Kidney (tissue), 22 donors: ENCODE measurements at places on chromosomes 3 and 15. TPM values are rescaled to one million over a fixed set of nuclear protein-coding genes. Genes with fewer than 3 reads are reported as not detected.
A peak's percentile ranks its signal among the peaks of the same experiment; 100 is the strongest.

GRCh38 chr3:60355825-60356224 is 895.4 kb downstream of the FHIT start:
- no peaks in the 10 kb centered on the region for H3K27me3 ChIP-seq
- no peak overlapping the region for H3K4me3 ChIP-seq
- H3K27ac ChIP-seq: no peak overlapping the region
- H3K36me3 ChIP-seq: no peaks in the 10 kb centered on the region
- no peaks in the 10 kb centered on the region for H3K4me1 ChIP-seq

DNA sequence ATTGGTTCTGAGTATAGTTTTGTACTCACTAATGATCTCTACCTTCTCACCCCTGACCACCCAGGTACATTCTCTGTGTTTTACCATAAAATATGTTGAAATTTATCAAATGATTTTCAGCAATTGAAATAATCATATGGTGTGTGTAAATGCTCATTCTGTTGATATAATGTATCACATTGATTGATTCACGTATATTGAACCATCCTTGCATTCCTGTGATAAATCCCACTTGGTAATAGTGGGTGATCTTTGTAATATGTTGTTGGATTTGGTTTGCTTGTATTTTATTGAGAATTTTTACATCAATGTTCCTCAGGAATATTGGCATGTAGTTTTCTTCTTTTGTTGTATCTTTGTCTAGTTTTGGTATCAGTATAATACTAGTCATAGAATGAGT is 1497.6 kb downstream of the OTOL1 start:
- H3K27me3 ChIP-seq: no peaks in the 10 kb centered on the region
- no peaks in the 10 kb centered on the region for H3K4me1 ChIP-seq
- H3K27ac ChIP-seq: no peak overlapping the region
- DNase-seq: no peak
- H3K4me3 ChIP-seq: no peak overlapping the region
- H3K36me3 ChIP-seq: no peaks in the 10 kb centered on the region

GRCh38 chr15:77187751-77188464 is 117.0 kb upstream of the TSPAN3 start:
- H3K4me3 ChIP-seq: no peak overlapping the region
- no peaks in the 10 kb centered on the region for H3K36me3 ChIP-seq
- DNase-seq: no peak
- H3K27me3 ChIP-seq: no peaks in the 10 kb centered on the region
- H3K4me1 ChIP-seq: peaks cover 5% of the 10 kb centered on the region

GRCh38 chr3:175940881-175941280 is 1081.7 kb downstream of the NAALADL2 start:
- no peak for DNase-seq
- no peaks in the 10 kb centered on the region for H3K36me3 ChIP-seq
- H3K27me3 ChIP-seq: no peaks in the 10 kb centered on the region
- no peak overlapping the region for H3K4me3 ChIP-seq

- H3K36me3 ChIP-seq: peaks cover 2% of the 10 kb centered on the region
- peaks cover 56% of the 10 kb centered on the region for H3K4me1 ChIP-seq
- peak overlapping the region; percentile 59 for H3K27ac ChIP-seq
- peak; percentile 98 for DNase-seq
- no peaks in the 10 kb centered on the region for H3K27me3 ChIP-seq
These were observed 17.7 kb downstream of the CHD2 start for GRCh38 chr15:92917598-92918407.

DNA sequence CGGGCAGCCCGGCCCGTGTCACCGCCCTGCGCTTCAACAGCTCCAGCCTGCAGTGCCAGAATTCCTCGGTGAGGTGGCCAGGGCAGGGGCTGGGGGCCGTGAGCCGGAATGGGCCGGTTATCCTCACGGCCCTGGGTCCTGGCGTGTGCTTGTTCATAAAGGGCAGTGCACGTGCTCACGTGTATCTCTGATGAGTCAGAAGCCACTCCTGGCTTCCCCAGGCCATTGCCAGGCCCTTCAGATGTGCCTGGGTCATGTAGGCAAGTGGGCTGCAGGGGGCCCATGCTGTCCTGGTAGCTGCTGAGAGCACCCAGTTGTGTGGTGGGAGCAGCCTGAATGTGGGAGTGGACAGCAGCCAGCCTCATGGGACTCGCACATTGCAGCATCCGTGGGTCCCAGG is 29.2 kb downstream of the PLXNA1 start:
- H3K36me3 ChIP-seq: no peaks in the 10 kb centered on the region
- no peak overlapping the region for H3K4me3 ChIP-seq
- no peaks in the 10 kb centered on the region for H3K4me1 ChIP-seq
- no peaks in the 10 kb centered on the region for H3K27me3 ChIP-seq

GRCh38 chr3:87128006-87128405 is 99.1 kb upstream of the CHMP2B start:
- DNase-seq: no peak
- H3K4me1 ChIP-seq: no peaks in the 10 kb centered on the region
- no peak overlapping the region for H3K4me3 ChIP-seq
- H3K27ac ChIP-seq: no peak overlapping the region

Gene GOLGA8G
- total RNA-seq: not detected

Gene SENP8
- 4.8 TPM for total RNA-seq

Gene SOX2
- 0.13 TPM for total RNA-seq

Gene A4GNT
- total RNA-seq: not detected

Gene GPX1
- 375 TPM for total RNA-seq

Gene PGBD4
- total RNA-seq: 1.8 TPM

Gene LRTM1
- not detected for total RNA-seq
